ENCODE measurements at places on chromosomes 11 and 22. TPM values are rescaled to one million over a fixed set of nuclear protein-coding genes. Genes with fewer than 3 reads are reported as not detected.

Gene AIFM3
- 0.17 TPM for total RNA-seq

Gene RAC2
- 3.5 TPM for total RNA-seq

Gene OR51E2
- total RNA-seq: not detected

Gene OVOL1
- 5.2 TPM for total RNA-seq

Gene TEX54
- total RNA-seq: not detected

Gene IGF2
- 0.75 TPM for total RNA-seq

Gene CHKA
- 23.6 TPM for total RNA-seq

Gene OSBP2
- total RNA-seq: 1.5 TPM

Gene FBLN1
- total RNA-seq: 17.1 TPM

Gene OR56A4
- not detected for total RNA-seq

Data from renal cortical epithelial cell (primary cell).